WTC11 (cell line): ENCODE measurements at places on chromosomes 2 and 18.

GRCh38 chr18:31511098-31511497, 13.1 kb downstream of the DSG2 start:
- DNase-seq = no peak

- DNase-seq = no peak
These were observed 410.7 kb upstream of the DSEL start for GRCh38 chr18:67926929-67927864.

DNA sequence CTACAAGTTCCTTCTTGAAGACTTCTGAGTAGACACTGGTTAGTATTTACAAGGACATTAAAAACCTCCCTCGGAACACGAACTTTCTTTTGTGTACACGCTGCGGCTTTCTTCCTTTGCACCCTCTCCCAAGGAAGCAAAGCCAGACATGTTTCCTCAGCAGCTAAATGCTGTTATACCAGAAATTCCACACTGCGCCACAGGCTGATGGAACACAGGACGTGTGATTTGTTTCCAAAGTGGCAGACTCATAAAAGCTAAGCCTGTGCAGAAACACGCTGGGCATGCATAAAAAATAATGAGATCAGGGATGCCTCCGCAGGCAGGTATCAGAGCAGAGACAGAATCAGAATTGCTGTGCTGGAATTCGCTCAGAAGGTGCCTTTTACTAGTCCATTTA, 73.0 kb upstream of the RGPD5 start:
- DNase-seq = no peak

GRCh38 chr18:37309059-37309458, 256.5 kb downstream of the CELF4 start:
- DNase-seq = no peak

GRCh38 chr2:19748073-19748375, 153.8 kb downstream of the TTC32 start:
- peak; percentile 46 for DNase-seq

DNA sequence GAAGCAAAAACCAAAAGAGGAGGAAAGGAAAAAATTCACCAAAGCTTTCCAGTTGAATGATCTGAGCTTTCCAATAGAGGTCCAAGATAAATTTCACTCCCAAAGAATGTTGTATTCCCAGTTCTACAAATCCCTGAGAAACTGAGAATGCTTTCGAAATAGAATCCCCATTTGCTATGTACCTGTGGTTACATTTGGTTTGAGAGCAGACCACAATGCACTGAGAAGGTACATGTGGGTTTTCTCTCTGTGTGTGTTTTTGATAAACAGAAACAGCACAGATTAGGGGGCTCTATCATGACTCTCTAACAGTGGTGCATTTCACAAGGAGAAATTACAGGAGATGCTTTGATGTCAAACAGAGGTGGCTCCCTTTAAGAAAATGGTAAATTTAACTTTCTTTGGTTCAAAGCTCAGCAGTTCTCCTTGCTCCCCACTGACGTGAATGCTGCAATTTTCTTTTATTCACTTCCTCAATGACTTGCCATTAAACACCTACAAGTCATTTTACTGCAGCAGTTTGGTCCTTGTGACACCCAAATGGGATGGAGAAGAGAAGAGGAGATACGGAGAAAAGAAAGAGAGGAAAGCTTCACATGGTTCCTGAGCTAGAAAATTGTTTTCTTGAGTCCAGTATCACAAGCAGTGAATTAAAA, 108.7 kb downstream of the EPHA4 start:
- no peak for DNase-seq

- no peak for DNase-seq
These were observed 27.9 kb upstream of the TYMS start for GRCh38 chr18:629269-630150.

- no peak for DNase-seq
These were observed 313.4 kb upstream of the CCDC68 start for GRCh38 chr18:55272510-55273243.

GRCh38 chr2:215171151-215171550, 32.7 kb upstream of the ABCA12 start:
- no peak for DNase-seq

GRCh38 chr18:47247416-47248114, 3.9 kb downstream of the SKOR2 start:
- peak; percentile 71 for DNase-seq

DNA sequence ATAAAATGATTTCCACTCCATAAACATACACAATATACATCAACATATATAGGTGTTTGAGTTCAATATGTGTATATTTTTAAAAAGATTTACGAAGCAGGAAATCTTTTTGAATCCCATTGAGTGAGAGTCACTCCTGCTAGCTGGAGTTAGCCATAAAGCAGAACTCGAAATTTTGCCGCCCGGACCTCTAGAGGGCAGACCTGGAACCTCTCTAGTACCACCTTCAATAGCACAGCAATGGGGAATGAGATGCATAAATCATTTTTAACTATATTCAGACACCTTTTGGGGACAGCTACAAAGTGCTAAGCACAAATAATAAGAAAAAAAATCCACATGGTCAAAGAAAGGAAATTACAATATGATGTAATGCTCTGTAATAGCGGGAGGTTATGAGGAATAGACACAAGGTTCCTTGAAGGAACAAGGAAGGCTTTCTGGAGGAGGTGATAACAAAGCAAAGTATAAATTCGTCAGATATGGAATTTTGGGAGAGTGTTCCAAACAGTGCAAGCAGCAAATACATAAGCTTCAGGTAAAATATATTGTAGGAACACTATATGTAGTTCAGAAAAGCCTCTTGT, 533.4 kb downstream of the ERBB4 start:
- peak; percentile 54 for DNase-seq

DNA sequence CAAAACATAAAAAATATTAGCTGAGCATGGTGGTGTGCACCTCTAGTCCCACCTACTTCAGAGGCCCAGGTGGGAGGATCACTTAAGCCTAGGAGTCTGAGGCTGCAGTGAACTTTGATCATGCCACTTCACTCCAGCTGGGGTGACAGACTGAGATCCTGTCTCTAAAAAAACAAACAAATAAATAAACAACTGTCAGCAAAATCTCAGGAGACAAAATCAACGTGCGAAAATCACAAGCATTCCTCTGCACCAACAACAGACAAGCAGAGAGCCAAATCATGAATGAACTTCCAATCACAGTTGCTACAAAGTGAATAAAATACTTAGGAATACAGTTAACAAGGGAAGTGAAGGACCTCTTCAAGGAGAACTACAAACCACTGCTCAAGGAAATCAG, 58.8 kb downstream of the TBR1 start:
- DNase-seq = no peak
